Sciatic nerve (tissue), 2 donors: ENCODE measurements at places on chromosomes 3 and 15. TPM values are rescaled to one million over a fixed set of nuclear protein-coding genes. Genes with fewer than 3 reads are reported as not detected.

DNA sequence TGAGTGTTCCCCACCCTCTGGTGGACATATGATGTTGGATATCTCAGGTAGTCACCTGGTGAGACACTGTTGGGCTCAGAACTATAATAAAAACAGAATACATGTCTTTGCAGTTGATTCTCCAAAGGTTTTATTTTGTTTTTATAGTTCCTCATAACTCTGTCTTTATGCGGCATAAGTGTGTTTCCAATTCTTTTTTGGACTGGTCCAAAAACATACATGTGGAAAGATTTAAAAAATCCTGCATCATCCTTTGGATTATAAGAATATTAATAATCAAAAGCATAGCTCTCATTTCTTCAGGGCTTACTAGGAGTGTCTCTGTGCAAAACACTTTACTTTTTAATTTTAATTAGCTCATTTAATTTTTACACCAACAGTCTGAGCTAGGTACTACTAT is 71.0 kb upstream of the ANKRD34C start:
- DNase-seq, result no peak

DNA sequence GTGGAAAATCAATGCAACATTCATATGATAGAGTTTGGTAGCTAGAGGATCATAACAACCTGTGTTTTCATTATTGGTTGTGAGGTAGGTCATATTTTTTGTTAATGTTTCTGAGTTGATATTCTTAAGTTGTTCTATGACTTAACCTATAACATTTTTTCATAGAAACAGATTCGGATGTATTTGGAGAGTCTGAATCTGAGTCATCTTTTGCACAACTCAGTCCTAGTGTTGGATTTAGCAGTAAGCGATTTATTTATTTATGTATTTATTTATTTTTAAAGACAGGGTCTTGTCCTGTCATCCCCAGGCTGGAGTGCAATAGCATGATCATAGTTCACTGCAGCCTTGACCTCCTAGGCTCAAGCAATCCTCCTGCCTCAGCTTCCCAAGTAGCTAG is 292.8 kb upstream of the ZNF717 start:
- DNase-seq, result no peak

The LYZL4 gene
- total RNA-seq, result not detected

The TMEM207 gene
- not detected for total RNA-seq

DNA sequence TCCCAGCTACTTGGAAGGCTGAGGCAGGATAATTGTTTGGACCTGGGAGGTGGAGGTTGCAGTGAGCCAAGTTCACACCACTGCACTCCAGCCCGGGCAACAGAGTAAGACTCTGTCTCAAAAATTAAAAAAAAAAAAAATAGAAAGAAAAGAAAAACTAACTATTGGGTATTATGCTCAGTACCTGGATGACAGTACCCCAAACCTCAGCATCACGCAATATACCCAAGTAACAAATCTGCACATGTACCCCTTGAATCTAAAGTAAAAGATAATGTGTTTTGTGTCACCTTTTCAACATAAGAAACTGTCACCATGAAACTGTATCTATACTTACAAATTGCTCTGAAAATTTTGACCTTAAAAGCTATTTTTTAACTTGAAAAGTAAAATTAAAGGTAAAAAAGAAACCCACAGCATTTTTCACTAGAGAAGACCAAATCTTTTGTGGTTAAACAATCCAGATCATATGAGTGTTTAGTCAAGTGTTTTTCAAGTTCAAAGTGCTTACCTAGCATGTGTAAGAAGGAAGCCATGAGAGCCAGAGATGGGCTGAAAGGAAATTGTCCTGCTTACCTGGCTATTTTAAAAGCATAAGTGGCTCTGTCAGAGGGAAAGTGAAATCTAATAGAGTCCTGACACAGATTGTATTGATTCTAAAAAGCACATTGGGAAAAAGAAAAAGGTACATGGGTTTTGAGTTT is 50.5 kb downstream of the MYO1E start:
- no peak for DNase-seq

- DNase-seq, result no peak
These were observed 792.3 kb downstream of the AGBL1 start for GRCh38 chr15:86871964-86872363.

GRCh38 chr15:74041311-74041756 is 41.0 kb downstream of the GOLGA6A start:
- DNase-seq, result no peak

DNA sequence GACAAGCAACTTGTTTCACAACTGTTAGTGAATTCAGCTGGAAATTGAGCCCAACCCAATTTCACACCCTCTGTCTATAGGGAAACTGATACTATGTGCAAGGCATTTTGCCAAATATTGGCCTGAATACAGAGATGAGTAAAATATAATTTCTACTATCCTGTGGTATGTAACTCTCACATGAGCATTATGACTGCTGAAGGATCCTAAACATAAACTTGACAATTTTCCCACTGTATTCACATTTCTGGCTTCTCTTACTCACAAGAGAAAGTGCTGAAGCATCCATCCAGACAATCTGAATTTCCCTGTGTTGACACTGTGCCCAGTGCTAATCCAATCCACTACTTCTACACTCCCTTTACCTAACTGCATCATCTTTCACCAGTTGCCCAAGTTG is 28.4 kb downstream of the SERPINI2 start:
- DNase-seq, result no peak

- DNase-seq, result no peak
These were observed 30.7 kb downstream of the CHD2 start for GRCh38 chr15:92930776-92931175.

DNA sequence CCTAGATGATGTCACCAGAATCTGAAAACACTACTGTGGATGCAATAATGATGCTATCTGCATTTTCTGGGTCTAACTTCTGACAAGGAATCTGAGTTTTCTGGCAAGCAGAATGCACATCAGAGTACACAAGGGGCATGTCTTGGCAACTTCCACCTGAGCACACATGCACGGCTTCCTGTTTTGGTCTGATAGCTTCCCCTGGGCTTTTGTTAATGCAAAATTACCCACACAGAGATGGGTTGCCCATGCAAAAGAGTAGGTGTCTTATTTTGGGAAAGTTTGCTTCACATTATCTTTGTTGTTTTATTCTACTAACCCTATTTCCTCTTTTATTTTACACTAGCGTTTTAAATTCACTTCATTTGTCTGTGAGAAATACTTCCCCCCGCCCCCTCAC is 74.2 kb upstream of the SATB1 start:
- no peak for DNase-seq

DNA sequence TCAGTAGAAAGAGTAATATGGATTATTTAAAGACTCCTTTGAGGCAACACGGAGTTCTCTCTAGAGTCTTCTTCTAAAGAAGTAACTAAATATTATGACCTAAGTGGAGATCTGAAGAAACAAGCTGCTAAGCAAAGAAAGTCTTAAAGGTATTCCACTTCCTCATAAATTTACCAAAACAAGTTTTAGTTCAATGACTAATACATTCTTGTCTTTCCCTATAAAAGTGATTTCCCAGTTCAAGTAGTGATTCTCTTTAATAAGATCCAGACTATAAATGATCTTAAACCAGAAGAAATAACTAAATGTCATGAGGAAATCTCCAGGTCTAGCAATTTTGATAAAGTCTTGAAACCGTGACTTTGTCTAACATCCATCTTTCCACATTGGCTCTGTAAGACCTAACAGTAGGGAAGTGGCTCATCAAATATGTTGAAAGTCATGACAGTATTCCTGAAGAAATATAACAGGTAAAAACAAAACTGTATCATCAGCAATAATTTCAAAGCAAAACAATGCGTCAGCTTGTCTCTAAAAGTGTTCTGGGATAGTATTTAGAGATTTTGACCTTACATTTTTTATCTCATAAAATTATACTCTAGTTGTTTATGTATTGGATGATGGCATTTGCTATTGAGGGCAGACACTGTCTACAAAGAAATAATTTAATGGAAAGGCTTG is 51.8 kb upstream of the NEDD4 start:
- DNase-seq, result no peak

DNA sequence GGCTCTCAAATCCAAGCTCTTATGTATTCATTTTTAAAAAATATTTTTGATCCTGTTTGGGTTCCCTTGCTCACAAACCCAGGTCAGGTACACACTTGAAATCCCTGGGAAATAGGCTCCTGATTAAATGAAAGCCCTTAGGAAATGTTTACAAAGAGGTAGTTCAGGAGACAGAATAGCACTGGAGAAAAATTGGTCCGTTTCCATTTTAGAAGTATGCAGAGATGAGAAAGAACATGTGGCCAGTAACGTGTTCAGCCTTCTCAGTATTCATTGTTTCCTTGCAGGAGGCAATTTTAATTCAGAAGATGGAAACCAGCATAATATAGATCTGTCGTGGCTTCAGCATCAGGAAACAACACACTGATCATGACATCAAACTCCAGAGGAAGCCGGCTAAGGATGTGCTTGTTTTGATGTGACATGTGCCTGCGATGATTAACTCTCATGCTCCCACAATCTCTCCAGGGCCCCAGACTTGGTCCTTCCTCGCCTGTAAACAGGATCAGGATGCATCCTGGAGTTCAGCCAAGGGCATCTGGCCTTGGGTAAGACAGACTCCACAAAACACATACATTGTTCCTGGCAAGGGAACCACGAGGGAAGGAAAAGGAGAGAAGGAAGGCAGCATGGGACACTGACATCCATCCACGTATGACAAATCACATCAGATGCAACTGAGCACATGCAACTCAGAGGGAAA is 350.5 kb upstream of the THBS1 start:
- DNase-seq, result no peak

DNA sequence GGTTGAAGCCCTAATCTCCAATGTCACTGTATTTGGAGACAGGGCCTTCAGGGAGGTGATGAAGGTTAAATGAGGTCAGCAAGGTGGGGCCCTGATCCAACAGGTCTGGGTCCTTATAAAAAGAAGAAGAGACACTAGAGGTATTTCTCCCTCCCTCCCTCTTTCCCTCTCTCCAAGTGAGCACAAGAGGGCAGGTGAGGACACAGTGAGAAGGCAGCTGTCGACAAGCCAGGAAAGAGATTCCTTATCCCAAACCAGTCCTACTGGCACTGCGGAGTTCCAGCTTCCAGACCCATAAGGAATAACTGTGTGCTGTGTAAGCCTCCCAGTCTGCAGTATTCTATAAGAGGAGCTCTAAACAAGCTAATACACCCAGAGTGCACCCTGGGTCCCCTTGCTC is 134.7 kb downstream of the ADAMTS17 start:
- no peak for DNase-seq

The TIGIT gene
- 1.1 TPM for total RNA-seq

- peak; percentile 9 for DNase-seq
These were observed 105.7 kb downstream of the TPRA1 start for GRCh38 chr3:127484601-127485388.

- no peak for DNase-seq
These were observed 106.1 kb downstream of the WDR76 start for GRCh38 chr15:43932907-43933306.

The ASB14 gene
- not detected for total RNA-seq

GRCh38 chr3:105823149-105823867 is 45.5 kb downstream of the CBLB start:
- DNase-seq, result no peak

- no peak for DNase-seq
These were observed 197.5 kb upstream of the NR2E3 start for GRCh38 chr15:71612869-71613268.

- DNase-seq, result no peak
These were observed 44.3 kb upstream of the SLC24A5 start for GRCh38 chr15:48076454-48076853.

DNA sequence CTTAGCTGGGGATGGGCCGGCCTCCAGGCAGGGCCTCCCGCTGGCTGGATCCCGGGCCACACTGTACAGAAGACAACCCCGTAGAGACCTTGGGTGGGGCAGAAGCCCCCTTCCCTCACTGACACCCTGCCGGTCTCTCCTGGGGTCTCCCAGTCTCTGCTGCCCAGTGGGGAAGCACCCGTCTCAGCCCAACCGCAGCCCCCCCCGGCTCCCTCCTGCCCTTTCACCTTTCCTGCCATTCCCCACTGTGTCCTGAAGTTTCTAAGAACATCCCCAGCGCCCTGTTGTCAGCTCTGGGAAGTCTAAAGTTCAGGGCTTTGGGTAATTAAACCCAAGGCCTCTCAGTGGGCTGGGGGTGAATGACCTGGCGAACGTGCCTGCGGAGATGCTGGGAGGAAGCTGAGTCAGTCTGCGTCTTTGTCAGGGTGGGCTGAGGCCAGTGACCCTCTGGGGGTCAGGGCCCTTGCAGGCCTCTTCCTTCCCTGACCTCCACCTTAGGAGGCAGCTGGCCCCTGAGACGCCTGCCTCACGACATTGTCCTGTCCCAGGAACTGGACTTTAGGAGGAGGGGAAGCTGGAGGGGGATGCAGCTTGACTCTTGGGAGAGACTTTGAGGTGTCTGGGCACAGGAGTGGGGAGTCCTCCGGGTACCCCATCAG is 1.4 kb upstream of the SLC51A start:
- DNase-seq, result no peak

The GPD1L gene
- 36.7 TPM for total RNA-seq

DNA sequence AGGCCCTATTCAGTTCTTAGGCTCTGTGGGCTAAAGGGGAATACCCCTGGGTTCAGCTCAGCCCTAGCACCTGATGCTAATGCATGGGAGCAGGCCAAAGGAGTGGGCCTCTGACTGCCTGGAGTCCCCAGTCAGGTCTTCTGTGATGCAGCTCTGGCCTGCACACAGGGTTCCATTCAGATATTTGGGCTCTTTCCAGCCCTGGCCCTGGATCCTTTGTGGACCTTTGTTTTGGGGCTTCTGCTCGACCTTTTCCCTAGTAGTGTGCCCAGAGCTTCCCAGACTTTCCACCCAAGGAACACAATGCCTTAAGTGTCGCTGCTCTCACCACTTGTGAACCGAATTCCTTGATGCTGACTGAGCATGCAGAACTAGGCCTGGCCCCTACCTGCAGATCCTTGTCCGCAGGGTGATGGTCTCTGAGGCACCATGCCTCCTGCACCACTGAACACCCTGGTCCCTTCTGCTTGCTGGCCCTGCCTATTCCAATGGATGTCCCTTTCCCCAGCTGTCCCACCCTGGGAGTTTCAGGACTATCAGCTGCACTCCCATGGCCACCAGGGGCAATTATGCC is 5.1 kb downstream of the SEC13 start:
- DNase-seq, result no peak

The KCTD6 gene
- total RNA-seq, result 13.7 TPM

The PARP14 gene
- total RNA-seq, result 58.4 TPM

- no peak for DNase-seq
These were observed 122.3 kb downstream of the NR2E3 start for GRCh38 chr15:71932689-71933088.

The GOLGA8S gene
- 1.5 TPM for total RNA-seq

- no peak for DNase-seq
These were observed 6.1 kb upstream of the SYN2 start for GRCh38 chr3:11998092-11998491.

The GOLGA6L7 gene
- not detected for total RNA-seq

The DUT gene
- 91.7 TPM for total RNA-seq

- DNase-seq, result no peak
These were observed 216.4 kb downstream of the DPH6 start for GRCh38 chr15:35329521-35329961.

GRCh38 chr3:167728632-167729323 is 5.9 kb downstream of the PDCD10 start:
- no peak for DNase-seq

DNA sequence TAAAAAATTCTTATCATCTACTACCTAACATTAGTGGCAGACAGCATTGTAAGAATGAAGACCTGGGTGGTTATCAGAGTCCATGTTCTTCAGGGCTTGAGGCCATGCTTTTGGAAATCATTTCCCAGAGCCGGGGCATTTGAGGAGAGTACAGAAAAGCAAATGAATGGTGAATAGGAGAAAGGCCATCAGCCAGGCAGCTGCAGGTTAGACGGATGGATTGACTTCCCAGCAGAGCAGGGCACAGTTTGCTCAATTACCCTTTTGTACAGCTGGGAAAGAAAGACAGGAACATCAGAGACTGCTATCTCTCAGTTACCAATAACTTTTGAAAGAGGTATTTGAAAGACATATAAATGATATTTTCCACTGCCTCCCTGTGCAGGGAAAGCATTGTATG is 135.6 kb downstream of the ALCAM start:
- no peak for DNase-seq
